ENCODE measurements at places on chromosomes 12 and 14.

- peak; percentile 75 for DNase-seq
Observed at GRCh38 chr12:57127726-57128518, at the start of gene LRP1. Gene LRP1, plus strand, starts transcription at chr12:57128483. Its CDS starts 482 bp downstream, at chr12:57128965.

GRCh38 chr14:92223025-92223424, 99.9 kb upstream of the SLC24A4 start:
- no peak for DNase-seq

- no peak for DNase-seq
Observed at GRCh38 chr14:22319526-22320361, 269.3 kb downstream of the DAD1 start.

DNA sequence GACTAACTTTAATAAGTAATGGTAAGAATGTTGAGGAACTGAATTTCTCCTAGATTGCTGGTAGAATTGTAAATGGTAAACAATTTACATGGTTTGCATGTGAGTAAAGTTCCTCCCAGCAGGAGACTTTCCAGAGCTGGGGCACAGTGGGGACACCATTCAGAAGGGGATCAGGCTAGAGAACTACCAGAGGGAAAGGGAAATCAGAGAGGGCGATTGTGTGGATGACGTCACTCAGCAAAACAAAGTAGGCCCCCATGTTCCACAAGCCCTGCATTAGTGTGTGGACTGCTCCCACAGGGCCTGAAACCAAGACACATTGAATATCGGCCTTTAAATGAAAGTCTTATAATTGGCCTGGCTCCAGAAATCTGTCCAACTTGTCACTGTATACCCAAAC, 9.5 kb downstream of the RNASE11 start:
- no peak for DNase-seq

DNA sequence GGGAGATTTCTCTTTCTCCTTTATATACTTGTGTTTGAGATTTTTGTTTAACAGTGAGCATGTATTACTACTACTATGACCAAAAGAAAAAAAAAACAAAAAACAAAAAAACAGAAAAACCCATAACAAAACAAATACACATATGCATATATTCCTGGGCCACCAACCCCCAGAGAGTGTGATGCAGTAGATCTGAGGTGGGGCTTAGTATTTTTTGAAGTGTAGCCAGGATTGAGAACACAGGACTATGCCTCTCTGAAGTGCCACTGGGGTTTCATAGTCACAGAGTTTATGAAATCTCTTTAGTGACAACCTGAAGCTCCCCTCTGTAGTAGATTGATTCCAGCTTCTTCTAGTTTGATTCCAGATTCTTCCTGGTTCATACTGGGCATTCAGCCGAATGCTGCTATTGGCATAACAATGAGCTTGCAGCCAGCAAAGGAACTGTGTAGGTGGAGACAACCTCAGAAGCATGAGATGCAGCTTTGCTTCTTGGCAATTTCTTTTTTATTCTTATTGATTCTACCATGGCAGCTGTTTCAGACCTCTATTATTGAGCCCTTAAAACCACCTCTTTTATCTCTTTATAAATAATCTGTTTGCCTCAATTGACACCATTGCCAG, 15.5 kb upstream of the ANO4 start:
- no peak for DNase-seq

GRCh38 chr14:69284170-69284569, 24.2 kb downstream of the GALNT16 start:
- no peak for DNase-seq

GRCh38 chr12:121444842-121445202, 44.9 kb downstream of the RNF34 start:
- DNase-seq = no peak

- DNase-seq = no peak
Observed at GRCh38 chr12:54949073-54949711, 35.4 kb downstream of the TESPA1 start.

DNA sequence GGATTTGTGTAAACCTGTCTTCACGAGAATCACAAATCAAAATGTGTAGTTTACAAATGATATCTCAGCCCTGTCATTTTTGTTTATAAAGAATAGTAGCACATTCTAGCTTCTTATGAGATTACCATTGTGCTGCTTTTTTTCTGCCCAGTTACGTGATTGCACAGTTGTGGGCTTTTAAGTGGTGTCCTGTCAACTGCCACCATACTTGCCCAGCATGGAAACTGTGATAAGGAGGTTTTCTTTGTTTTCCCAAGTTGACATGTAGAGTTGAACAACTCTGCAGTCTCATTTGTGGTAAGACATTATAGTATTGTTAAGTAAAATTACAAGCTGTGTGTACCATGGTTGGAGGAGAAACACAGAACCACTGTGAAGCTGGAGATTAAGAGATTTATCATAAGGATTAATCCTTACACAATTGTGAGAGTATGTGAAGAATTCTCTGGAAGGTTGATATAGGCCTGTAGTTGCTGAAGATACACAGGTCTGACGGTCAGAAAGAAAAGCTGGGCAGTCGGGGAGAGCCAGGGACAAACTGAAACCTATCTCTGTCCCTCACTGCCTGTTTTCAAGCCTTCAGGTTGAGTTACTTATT, 12.2 kb downstream of the CHURC1 start:
- DNase-seq = no peak

DNA sequence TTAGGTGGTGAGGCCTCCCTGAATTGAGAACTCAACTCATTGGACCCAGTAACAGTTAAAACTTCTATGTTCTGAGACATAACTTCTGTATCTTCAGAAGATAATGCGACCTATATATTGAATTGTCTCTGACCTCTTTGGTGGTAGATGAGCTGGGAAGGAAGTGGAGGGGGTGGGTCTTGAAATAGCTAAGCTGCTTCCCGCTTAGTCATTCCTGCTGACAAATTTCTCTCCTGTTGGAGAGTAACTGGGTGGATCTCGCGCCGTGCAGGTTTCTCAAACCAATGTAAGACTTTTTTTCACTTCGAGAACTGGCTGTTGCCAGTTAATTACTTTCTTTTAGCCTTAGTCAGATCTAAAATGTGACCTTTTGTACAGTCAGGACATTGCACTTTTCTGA, 100.8 kb downstream of the PPHLN1 start:
- DNase-seq = no peak

DNA sequence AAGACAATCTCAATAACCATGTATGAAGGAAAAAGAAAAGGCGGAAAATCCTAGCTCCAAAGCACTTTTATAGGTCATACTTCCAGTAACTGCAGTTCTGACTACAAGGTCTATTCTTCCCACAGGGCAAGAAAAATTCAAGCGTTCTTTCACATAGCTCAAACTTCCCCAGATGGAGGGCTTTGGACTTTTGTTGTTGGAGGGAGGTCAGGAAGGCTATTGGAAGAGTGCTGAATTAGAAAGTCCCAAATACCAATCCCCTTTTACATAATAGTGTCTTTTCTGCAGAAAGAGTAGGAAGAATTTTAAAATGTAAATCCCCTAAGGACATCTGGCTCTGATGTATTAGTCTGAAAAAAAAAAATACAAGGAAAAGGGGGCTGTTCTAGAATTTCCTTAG, 309.4 kb downstream of the MDGA2 start:
- DNase-seq = no peak

GRCh38 chr12:49043856-49044258, 16.7 kb downstream of the KMT2D start:
- DNase-seq = no peak

DNA sequence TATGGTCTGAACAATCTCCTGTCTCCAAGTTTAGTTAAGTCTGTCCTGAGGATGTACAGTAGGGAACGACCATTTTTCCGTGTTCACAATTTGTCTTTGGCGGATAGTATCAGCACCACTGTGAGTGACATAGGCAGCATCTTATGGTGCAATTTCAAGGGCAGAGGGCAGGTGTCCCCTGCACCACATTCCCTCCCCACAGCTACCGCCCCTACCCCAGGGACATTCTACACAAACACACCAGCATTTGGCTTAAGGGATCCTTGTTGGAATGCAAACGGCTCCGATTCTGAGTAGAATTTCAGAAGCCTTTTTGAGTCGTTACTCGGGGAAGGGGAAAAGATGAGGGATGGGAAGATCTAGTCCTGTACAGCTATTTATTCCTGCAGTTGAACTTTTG, 25.1 kb upstream of the DICER1 start:
- no peak for DNase-seq

GRCh38 chr14:52455291-52456088, 96.8 kb downstream of the TXNDC16 start:
- no peak for DNase-seq

DNA sequence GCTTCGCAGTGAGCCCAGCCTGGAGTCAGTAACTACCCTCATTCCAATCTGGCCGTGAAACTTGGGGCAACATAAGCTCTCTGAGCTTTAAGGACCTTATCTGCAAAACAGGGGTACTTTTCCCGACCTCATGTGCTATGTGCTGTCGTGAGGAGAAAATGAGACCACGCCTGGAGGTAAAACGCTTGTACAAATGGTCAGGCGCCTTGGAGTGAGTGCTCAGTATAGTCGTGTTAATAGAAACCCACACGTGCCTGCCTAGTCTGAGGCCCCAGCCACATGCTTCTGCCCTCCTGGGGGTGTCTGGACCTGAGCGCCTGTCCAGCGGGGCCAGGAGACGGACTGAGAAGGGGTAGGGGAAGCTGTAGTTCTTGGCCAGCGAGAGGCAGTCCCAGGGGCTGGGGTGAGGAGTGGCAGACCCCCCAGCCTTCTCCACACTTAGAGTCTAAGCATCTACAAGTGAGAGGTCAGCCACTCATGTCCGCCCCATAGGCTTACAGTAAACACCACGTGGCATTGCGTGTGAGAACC, 4.9 kb downstream of the AQP5 start:
- DNase-seq = no peak
